Stimulated activated CD8-positive, alpha-beta memory T cell treated with anti-CD3 and anti-CD28 coated beads, Interleukin-15, amount 100 ng/mL, for 48 hours (primary cell): ENCODE measurements at places on chromosomes 1 and 21.

GRCh38 chr1:181482521-181483284 is 614 bp upstream of the CACNA1E start:
- no peak for DNase-seq

DNA sequence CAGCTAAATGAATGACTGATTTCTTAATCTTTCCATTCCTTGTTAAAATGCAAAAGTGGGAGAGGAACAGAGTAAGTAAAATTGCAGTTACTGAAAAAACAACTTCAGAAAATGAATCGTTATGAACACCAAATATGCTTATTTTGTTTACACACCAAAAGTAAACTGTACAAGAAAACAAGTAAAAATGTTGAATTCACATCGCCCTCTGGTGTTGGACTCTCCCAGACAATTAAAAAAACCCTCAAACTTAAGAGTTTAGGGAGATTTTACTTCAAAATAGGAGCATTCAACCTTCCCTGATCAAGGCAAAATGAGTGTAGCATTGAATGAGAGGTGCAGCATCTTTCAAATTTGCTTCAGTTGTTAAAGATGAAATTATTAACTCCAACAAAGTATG is 19.4 kb upstream of the ESRRG start:
- DNase-seq, result no peak

GRCh38 chr21:35201288-35201687 is 152.2 kb upstream of the RUNX1 start:
- DNase-seq, result no peak

DNA sequence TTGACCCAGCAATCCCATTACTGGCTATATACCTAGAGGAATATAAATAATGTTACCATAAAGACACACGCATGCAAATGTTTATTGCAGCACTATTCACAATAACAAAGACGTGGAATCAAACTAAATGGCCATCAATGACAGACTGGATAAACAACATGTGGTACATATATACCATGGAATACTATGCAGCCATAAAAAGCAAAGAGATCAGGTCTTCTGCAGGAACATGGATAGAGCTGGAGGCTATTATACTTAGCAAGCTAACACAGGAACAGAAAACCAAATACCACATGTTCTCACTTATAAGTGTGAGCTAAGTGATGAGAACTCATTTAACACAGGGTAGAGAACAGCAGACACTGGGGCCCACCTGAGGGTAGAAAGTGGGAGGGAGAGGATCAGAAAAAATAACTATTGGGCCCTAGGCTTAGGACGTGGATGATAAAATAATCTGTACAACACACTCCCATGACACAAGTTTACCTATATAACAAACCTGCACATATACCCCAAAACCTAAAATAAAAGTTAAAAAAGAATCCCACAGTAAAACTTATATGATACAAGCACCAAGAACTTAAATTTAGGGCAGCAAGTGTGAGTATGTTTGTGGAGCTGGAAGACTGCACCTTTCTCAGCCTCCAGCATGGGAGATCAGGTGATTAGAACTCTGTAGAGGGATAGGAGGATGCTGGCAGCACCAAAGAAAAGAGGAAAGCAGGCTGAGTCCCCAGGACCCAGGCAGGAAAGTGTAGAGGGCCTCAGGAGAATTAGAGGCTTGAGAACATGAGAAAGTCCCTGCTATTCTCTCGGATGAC is 320.8 kb upstream of the USP24 start:
- no peak for DNase-seq

DNA sequence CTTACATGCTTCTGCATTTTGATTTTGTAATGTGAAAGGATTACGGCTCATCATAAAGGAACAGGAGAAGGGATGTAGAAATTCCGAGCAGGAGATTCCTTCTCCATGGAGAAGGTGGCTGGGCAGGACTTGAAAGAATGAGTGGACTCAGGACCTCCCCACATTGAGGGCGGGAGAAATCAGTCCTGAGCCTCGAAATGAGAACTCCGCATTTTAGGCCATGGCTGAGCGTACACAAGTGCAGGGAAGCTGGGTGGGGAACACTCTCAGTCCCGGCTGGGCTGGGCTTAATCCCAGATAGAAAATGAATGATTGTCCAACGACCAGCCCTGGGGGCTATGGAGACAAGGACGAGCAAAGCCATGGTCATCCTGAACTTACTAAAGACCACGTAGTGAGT is 402.3 kb upstream of the POU3F1 start:
- no peak for DNase-seq

DNA sequence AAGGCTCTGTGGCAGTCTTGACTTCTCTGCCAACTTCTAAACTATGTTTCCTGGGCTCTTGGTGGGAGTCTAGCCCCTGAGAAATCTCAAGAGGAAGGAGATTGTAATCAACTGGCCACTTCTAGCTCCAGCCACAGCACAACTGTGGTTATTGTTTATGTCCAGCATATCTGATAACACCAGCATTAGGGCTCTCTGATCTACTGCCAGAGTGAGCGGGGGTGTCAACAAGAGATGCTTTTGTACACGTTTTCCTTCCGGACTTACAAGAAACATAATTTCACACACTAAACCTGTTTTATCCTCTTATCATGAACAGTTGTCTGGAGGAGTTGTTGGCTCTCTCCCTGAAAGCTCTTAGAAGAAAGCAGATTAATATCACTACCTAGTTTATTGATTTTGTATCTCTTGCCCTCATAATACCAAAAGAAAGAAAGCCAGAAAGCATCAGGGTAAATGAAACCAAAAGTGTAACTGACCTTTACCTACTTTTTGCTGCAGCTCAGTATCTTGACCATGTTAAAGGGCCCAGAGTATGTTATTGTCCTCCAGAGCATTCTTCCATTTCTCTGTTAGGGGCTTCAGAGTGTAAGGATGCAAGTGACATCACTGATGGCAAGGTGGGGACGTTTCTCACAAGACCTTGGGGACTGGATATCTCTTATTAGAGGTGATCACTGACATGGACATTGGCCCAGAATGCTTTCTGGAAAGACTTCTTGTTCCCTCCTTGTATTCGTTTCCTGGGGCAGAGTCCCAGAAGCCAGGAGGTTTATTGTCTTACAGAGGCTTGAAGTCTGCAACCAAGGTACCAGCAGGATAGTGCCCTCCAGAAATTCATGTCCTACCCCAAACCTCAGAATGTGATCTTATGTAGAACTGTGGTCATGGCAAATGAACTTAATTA is 9.6 kb upstream of the SH2D1B start:
- no peak for DNase-seq

- DNase-seq, result no peak
Measured at GRCh38 chr1:168266644-168267186, 14.0 kb upstream of the TBX19 start.

- no peak for DNase-seq
Measured at GRCh38 chr1:16158993-16159831, 3.3 kb upstream of the EPHA2 start.
